Stimulated activated CD8-positive, alpha-beta memory T cell treated with anti-CD3 and anti-CD28 coated beads, Interleukin-7, amount 100 ng/mL, for 1 hour (primary cell): ENCODE measurements at places on chromosomes 7 and 10.

GRCh38 chr10:86770412-86770960 lies 14.1 kb downstream of the BMPR1A start:
- DNase-seq = no peak

DNA sequence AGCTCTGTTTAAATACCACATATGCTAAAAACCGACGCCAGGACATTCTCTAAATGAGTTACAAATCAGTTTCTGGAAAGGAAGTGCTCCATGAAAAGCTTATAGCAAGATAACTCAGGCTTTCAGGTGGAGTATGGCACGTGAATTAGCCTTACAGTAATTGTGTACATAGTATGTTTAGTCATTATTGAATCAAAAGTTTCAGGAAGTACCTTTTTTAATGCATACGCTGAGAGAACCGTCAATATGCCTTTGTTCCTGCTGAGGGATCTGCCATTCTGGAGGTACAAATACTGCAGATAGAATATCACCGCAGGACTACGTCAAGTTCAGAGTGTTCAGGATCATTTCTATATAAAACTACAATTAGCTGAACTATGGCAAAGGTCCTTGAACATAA lies 45.7 kb downstream of the ANKMY2 start:
- no peak for DNase-seq

DNA sequence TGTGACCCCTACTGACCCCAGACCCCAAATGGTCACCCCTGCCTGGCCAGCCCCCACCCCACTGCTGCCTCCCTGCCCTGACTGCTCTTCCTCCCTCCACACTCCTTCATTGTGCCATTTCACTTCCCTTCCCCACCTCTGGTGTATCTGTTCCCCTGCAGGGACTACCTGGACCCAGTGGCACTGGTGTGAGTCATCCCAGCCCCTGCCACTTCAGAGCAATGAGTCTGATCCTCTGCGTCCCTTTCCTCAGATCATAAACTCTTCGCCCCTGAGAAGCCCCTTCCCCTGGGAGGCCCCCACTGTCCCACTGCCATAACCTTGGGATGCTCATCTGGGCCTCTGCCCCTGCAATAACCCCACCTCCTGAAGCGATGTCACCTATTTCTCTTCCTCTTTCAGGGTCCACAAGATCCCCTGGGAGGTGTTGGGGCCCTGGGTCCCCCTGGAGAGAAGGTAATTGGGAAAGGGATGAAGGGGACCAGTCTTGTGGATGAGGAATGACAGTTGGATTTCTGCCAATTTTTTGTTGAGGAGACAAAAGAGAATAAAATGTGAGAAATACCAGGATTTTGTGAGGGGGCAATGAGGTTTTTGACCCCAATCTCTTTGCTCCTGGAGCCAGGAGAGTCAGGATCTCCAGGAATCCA lies 19.1 kb upstream of the VOPP1 start:
- no peak for DNase-seq

- no peak for DNase-seq
These were observed 318.6 kb downstream of the MALRD1 start for GRCh38 chr10:19367176-19367575.

- DNase-seq = no peak
These were observed 135.3 kb downstream of the HBP1 start for GRCh38 chr7:107304063-107304462.

GRCh38 chr10:77501152-77501845 lies 136.3 kb downstream of the KCNMA1 start:
- no peak for DNase-seq

DNA sequence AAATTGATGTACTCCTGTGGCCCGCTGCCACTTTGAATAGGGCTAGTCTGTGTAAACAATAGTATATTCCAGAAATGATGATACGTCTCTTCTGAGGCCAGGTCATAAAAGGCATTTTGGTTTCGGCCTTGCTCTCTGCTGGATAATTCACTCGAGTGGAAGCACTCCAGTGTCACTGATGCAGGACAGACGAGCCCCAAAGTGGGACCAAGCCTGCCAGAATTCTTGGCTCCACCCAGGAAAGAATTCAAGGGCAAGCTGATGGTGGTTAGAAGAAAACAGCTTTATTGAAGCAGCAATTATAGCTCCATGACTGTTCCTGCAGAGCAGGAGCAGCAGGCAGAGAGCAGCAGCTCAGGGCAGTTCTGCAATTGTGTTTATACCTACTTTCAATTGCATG lies 717.6 kb downstream of the GRM8 start:
- no peak for DNase-seq

DNA sequence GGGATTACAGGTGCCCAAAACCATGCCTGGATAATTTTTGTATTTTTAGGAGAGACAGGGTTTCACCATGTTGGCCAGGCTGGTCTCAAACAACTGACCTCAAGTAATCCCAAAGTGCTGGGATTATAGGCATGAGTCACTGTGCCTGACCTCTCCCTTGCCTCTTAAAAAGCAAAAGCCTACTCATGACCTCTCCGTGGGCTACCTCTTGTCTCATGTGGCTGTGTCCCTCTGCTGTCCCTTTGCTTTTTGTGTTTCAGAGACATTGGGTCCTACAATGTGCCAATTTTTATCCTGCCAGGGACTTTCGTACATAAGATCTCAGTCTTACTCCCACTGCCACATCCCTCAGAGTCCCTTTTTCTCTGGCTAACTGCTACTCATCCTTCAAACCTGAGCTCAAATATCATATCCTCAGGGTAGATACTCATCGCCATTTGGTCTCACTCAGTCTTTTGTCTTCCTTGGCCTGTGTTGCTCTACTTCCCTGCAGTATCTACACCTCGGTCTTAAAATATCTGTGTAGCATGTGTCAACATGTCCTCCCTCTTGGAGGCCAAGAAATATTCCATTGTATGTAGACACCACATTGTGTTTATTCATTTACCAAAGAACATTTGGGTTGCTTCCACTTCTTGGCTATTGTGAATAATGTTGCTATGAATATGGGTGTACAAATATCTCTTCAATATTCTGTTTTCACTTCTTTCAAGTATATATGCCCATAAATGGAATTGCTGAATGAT lies 465.0 kb upstream of the KLF6 start:
- DNase-seq = no peak

DNA sequence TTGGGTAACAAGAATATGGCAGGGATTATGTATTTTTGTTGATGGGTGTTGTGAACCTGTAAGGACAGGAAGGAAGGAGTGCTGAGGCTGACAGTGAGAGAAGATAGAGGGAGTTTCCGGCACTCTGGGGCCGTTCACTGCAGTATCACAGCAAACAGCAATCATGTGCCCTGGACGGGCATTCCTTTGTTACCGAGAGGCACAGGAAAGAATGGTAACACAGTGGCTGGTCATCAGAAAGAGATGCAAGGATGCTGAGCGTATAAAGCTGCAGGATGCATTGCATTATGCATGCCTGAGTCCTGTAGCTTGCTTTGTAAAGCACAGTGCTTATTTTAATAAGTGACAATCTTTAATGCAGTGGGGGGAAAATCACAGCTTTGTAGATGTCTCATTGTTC lies 286.8 kb downstream of the RPS24 start:
- no peak for DNase-seq

DNA sequence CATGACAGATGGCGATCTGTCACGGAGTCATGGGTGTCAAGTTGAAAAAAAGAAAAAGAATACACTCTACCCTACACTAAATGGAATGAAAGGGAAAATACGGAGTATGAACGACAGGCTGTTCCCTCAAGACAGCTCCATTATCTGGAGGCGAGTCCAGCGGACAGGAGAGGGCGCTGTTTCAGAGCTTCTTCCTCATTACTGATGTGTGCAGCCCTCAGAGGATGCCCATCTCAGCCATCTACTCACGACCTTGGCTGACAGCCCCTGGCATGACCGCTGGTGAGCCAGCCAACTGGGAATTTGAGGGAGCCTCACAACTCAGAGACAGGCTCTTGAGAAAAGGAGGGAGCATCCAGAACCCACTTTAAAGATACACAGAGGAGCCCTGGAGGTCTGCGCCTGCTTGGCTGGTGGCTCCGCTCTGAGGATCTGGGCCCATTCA lies 49.6 kb upstream of the SMNDC1 start:
- DNase-seq = peak; percentile 39

DNA sequence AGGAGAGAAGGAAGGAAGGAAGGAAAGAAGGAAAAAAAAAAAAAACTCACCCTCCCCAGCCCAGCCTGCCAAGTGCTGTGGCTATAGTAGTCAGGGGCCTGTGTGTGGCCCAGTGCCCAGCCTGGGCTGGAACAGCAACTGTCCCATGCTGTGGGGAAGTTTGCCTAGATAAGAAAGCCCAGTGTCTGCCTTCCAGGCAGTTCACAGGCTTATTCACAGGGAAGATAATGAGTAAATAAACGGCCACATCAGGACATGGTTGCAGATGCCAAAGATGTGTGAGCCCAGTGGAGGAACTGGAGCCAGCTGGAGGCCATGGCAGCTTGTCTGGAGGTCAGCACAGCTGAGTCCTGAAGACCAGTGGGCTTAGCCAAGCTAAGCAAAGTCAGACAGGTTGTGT lies 132.4 kb upstream of the FOXK1 start:
- no peak for DNase-seq

DNA sequence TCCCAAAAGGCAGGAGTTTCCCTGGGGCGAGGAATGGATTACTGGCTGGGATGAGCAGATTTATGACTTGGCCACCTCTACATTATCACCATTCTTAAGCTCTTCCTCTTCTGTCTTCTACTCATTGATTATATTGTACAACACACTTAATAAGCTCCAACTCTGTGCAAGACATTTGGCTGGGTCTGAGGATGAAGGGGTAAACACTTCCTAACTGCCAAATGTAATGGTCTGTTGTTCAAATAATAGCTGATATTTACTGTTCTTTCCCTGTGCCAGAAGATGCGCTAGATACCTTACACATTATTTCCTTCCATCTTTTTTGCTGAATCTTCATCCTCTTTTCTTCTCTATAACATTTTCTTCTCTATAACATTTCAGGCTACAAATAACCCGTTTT lies 11.6 kb downstream of the OR6V1 start:
- no peak for DNase-seq

- no peak for DNase-seq
These were observed 63.1 kb downstream of the FAM53B start for GRCh38 chr10:124681091-124681490.

GRCh38 chr7:146235195-146235594 lies 118.6 kb downstream of the CNTNAP2 start:
- no peak for DNase-seq

GRCh38 chr7:47361746-47362215 lies 220.1 kb downstream of the TNS3 start:
- no peak for DNase-seq

DNA sequence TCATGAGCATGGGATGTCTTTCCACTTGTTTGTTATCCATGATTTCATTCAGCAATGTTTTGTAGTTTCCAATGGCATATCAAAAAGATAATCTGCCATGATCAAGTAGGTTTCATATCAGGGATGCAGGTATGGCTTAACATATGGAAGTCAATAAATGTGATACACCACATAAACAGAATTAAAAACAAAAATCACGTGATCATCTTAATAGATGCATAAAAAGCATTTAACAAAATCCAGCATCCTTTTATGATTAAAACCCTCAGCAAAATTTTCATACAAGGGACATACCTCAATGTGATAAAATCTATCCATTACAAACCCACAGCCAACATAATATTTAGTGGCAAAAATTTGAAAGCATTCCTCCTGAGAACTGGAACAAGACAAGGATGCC lies 90.3 kb downstream of the ZNF37A start:
- DNase-seq = no peak

DNA sequence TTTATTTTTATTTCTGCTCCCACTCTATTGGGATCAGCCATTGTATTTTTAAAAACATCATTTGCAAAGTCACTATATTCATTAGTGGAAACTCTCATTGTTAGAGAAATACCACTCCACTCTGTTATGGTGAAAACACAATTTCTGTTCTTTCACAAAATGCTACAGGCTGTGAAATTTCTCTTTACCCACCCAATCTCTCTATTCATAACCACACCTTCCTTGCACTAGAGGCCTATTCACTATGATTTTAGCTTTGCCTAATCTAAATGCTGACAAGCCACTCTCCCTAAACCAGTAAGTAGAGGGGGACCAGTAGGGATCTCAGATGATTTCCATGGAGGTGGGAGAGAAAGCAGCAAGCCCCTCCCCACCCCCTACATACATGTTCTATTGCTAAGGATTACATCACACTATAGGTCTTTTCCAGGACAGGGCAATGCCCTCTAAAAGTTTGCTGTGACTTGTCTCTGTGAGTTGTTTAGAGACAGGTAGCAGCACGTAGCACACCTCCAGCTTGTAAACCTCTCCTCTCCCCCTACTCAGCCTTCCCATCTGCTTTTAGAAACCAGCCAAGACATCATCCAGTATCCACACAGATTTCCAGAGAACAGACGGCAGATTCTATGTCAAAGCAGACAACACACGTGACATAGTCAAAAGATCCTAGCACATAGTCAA lies 58.3 kb upstream of the PPP1R3C start:
- DNase-seq = no peak

DNA sequence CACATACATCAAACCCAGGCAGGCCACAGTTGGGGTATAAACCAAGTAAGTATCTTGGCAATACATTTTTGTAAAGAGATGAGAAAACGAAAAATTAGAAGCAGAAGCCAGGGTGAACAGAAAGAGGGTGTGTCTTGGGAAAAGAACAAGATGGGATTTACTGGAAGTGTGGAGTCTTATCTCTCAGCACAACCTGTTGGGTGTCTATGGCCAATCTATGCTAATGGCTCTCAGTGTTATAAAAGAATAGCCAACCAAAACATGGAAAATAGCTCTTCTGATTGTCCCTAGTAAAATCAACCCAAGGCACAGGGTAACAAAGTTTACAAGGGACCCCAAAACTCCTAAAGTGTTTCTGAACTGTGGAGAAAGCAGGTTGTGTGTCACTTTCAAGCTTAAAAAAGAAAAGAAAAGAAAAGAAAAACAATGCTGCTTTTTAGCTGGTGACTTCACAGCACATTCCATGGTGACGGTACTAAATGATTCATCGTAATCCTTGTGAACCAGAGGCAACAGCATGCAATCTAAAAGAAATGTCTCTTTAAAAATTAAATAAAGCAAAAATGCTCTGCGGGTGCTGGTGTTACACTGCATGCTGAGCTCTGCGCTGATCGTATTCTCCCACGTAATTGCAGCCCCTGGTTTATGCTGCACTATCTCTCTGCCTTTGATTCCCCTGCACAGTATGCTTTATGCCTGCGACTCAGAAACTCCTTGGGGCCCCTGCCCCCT lies 100.8 kb downstream of the C10orf90 start:
- no peak for DNase-seq

DNA sequence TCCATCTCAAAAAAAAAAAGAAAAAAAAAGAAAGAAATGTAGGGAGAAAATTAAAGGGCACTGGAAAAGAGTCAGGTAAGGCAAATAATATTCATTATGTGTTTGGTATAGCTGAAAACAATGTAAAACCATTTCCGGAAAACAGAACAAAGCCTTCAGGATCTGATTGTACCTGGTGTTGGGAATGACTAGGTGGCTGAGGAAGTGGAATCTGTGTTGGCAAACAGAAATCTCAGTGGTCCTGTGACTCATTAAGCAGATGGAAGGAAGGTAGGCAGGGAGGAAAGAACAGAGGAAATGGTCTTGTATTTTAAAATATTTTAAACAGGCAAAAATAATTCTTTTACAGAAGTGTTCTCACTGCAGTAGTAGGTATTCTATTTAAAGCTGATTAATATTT lies 55.7 kb upstream of the GATA3 start:
- DNase-seq = no peak
